ENCODE measurements at places on chromosomes 3 and 15.

DNA sequence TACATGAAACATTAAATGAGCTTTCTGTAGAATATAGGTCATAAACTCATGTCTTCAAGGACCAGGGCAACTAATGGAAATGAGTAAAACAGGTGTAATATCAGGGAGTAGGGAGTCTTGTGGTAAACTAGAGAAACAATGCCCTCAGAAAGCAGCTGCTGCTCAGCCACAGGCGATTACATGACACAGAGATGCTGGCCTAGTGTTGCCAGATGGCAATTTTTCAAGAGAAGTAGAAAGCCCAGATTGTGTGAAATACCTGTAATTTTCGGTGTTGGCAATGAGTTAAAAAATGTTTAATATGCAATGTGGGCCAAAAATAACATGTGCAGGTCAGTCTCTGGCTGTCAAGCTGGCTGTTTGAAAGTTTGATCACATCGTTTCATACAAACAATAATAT is 23.4 kb downstream of the NCEH1 start:
- DNase-seq: no peak

- DNase-seq: no peak
Measured at GRCh38 chr15:50531766-50532165, 14.7 kb downstream of the USP50 start.

GRCh38 chr3:64220161-64220914 is 4.9 kb downstream of the PRICKLE2 start:
- DNase-seq: no peak

- DNase-seq: no peak
Measured at GRCh38 chr3:63477494-63478129, 174.9 kb upstream of the SNTN start.

- no peak for DNase-seq
Measured at GRCh38 chr3:131658115-131658514, 155.3 kb upstream of the MRPL3 start.

DNA sequence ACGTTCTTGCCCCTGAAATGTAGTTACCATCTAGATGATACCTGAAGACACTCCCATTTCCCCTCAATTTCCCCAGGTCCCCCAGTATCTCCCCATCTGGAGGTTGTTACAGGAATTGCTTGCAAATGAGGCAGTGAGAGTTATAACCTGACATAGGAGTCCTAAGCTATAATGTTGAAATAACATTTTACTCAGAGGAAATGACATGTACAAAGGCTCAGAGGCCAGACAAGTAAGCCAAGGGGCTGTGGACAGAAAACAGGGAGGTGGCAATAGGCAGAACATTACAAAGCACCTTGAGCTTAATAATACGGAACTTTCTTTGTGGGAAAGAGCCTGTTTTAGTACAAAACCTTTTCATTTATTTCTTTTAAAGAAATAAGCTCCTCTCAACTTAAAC is 171.9 kb downstream of the FRMD5 start:
- DNase-seq: no peak

GRCh38 chr3:30688776-30689641 is 82.6 kb downstream of the TGFBR2 start:
- DNase-seq: no peak

DNA sequence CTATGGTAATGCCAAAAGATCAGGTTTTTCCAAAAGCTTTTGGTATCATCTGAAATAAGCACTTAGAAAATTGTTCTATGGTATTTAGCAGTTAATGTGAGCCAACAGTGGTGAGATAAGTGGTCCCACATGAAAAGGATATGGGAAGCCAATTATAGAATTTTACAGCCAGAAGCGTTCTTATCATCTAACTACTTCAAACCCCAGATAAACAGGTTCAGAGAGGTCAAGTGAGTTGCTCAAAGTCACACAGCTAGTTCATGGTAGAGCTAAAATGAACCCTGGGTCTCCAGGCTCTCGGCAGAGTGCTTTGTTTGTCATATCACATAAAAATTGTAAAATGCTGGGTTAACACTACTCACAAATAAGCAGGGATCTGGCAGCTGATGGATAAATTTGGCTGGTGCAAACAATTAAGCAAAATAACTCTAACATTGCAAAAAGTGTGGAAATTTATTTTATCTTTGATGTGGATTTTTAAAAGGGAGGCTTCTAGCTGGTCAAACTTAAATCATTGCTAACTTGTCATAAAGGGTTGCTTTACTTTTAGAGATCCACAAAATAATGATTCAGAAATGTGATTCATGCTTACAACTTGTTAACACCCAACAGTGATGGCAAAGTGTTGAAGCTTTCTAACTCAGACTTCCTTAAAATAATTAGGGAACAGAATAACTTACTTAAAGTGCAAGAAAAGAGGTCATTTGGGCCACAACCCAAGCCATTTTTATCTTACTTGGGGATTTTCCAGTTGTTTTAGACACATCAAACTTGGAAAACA is 202.8 kb upstream of the TBC1D5 start:
- no peak for DNase-seq

DNA sequence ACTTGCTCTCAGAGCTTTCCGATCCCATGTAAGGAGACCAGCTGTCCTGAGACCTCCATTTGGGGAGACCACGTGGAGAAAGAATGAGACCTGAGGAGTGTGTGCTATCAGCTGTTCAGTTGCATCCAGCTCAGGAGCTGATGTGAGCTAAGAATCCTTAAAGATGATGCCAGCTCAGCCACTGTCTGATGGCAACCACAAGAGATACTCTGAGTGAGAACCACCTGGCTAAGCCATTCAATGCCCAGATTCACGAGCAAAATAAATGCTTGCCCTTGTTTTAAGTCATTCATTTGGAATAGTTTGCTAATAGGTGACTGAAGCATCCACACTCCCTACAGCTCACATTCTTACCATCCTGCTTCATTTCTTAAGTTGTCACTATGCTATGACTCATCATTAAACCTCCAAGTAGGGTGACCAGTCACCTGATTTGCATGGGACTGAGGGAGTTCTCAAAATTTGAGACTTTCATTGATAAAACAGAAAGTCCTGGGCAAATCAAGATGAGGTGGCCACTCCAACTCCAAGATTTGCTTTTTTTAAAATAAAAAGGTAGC is 56.4 kb downstream of the SPTSSB start:
- DNase-seq: no peak

- DNase-seq: no peak
Measured at GRCh38 chr3:21718943-21719591, 31.9 kb downstream of the ZNF385D start.

DNA sequence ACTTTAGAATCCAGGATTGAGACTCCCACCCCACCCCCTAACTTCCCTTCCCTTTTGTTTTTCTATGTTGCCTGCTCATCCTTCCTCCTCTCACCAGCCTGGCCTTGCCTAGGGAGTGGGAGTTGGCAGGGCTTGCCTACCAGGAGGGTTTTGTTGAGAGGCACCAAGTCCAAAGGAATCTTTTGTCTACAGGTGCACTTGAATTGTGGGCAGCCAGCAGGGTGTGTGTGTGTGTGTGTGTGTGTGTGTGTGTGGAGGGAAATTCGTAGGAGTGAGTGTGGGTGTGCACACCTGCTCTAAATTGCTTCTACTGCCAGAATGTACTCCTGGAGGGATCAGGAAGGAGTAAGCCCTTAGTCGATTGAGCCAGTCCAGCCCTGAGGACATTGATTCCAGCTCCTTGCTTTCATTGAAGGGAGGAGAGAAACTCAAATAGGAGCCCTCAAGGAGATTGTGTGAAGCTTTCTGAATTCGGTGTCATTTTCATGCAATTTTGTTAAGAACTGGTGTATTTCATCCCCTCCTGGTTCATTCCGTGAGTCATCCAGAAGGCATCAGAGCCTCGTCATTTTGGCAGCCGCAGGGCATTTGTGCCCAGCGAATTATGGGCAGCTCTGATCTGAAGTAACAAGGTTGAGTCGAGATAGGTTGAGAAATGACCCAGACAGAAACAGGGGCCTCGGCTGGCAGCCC is 112.1 kb downstream of the SLCO3A1 start:
- DNase-seq: no peak

DNA sequence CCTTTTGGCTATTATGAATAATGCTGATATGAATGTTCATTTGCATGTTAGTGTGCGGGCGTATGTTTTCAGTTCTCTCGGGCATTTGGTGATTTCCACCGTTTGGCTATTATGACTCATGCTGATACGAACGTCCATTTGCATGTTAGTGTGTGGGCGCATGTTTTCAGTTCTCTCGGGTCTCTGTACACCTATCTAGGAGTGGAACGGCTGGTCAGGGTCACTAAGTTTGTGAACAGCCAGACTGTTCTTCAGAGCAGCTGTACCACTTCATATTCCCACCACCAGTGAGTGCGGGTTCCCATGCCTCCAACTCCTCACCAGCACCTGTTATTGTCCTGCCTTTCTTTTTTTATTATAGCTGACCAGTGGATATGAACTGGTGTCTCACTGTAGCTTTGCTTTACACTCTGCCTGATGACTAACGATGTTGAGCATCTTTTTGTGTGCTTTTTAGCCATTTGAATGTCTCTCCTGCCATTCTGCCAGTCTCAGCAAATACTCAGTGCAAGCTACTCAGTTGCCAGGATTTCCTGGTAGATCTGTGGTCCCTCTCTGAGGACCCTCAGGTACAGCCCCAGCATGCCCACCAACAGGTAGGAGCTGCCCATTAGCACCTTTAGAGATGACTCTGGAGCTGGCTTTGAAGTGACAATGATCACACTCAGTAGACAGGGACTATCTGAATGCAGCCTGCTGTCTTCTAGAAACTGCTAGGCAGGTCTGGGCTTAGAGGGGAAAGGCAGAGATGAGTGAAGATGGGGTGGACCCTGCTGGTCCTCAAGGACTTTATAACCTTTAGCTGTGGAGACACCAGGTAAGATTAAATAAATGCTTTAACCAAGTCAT is 141.1 kb downstream of the XXYLT1 start:
- no peak for DNase-seq

DNA sequence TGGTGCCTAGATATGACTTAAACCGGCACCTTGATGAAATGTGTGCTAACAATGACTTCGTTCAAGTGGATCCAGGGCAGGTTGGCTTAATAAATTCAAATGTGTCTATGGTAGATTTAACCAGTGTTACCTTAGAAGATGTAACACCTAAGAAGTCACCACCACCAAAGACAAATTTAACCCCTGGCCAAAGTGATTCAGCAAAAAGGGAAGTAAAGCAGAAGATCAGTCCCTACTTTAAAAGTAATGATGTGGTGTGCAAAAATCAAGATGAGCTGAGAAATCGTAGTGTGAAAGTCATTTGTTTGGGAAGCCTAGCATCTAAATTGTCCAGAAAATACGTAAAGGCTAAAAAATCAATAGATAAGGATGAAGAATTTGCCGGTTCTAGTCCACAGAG is 1.1 kb downstream of the FAN1 start:
- DNase-seq: no peak

DNA sequence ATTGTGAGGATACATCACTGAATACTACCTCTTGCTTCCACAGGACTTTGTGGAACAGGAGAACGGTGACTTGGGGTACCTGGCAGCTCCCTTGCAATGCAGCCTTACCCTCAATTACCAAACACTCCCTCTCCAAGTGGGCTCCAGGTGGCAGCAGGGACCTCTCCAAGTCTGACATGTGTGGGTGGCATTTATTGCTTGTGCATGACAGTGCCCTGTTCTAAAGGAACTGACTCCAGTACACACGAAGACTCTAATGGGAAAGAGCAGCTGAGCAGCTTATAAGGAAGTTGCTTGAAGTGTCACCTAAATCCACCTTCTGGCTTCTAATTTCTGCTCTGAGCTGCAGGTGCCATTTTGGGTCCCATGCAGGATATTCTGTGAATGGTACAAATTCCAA is 174.1 kb upstream of the SLCO3A1 start:
- DNase-seq: no peak
